GM20000 (cell line): ENCODE measurements at places on chromosomes 1 and 21.

- no peak for DNase-seq
Observed at GRCh38 chr1:193278968-193279367, 92.6 kb upstream of the B3GALT2 start.

DNA sequence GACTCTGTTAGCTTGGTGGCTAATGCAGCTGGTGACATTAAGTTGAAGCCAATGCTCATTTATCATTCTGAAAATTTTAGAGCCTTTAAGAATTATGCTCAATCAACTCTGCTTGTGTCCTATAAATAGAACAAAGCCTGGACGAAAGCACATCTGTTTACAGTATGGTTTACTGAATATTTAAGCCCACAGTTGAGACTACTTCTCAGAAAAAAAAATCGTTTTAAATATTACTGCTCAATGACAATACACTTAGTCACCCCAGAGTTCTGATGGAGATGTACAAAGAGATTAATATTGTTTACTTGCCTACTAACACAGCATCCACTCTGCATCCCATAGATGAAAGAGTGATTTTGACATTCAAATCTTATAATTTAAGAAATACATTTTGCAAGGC, 79.6 kb downstream of the NEGR1 start:
- no peak for DNase-seq

DNA sequence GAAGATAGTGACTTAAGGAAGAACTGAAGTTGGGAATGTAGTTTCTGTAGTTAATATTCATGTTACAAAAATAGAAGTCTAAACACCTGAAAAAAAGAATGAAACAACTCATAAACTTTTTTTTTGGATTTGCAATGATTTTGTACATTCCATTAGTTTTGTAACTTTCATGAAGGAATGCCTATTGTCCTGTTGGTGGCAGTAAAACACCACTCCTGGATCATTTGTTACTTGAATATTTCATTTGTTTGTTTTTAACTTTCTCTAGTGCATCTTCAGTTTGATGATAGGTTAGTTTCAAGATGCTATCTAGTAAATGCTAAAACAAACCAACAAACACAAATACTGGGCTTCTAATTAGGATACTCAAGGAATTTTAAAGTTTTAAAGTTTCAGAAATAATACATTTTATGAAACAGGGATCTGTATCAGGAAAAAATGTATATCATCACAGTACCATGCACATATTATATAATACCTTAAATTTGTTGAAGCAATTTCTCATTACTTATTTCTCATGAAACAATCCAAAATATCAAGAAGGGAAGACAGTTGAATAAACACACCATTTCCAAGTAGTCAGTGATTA, 229.7 kb upstream of the CACYBP start:
- DNase-seq = peak; percentile 27

DNA sequence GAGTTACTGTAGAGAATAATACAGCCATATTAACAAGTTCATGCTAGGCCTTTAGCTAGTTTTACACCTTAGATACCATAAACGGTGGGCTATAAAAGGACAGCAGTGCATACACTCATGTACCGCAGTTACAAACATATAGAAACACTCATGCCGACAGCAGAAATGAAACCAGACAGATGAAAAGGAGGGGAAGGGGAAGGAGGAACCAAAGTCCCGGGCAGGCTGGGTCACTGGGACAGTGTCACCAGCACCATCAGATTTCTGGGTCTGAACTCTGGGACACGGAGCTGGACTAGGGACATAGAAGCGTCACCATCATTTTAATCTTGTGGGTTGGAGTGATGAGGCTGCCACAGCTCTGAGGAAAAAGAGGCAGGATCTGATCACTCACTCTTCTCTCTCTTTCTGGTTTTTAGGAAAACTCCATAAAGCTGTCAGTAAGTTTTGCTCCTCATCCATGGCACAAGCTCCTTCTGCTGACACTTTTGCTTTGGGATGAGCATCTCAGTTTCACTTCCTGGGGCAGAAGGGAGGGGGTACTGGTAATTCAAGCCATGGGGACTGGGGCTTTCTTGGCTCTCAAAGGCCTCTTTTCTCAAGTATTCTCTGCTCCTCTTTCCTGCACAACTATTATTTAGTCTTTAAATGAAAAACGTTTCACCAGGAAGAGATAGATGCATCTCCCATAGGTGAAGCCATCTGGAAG, 7.8 kb upstream of the ZNF691 start:
- peak; percentile 25 for DNase-seq

DNA sequence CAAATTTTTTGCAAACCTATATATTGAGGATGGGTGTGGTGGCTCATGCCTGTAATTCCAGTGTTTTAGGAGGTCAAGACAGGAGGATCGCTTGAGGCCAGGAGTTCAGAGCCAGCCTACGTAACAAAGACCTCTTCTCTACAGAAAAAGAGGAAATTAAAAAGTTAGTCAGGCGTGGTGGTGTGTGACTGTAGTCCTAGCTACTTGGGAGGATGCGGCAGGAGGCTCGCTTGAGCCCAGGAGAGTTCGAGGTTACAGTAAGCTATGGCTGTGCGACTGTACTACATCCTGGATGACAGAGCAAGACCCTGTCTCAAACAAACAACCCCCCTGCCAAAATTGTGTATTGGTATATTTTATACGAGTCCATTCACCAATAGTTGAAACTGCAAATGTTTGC, 589.7 kb downstream of the DPYD start:
- DNase-seq = no peak

DNA sequence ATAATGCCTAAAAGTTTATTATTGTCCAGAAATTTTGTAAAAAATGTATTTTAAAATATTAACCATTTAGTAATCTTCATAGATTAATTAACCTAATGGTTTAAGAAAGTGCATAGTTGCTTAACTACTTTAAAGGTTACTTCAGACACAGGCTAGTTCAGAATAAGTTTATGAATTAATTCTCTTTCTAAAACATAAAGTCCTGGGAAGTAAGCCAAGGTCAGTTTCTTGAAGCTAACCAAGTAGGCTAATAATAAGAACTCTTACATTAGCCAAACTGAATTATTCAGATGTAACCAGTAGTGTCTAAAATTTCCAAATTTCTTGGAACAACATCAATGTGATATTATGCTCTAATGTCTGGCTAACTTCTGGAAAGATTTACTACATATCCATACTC, 790.4 kb downstream of the NCAM2 start:
- DNase-seq = no peak
